Hematopoietic multipotent progenitor cell treated with erythropoietin and hydrocortisone succinate and interleukin-3 and kit ligand, for 15 days (in vitro differentiated cells): ENCODE measurements at places on chromosomes 16 and 17.

- DNase-seq: no peak
Observed at GRCh38 chr17:18235743-18236256, 10.4 kb downstream of the LLGL1 start.

DNA sequence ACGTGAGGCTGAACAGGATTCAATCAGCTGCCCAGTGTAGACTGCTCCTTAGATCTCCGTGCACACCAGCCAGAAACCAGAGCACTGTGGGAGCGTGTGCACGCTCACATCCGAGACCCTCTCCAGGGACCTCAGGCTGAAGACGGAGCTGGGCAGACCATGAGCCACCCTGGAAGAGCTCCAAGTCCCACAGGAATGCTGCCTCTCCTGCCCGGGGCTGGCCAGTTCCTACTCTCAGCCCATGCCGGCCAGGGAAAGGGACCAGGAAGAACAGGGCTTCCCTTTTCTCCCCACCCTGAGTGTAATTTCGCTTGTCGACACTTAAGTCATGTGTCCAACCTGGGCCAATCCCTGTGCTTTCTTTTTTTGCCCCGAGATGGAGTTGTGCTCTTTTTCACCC, 6.9 kb downstream of the ALYREF start:
- no peak for DNase-seq

DNA sequence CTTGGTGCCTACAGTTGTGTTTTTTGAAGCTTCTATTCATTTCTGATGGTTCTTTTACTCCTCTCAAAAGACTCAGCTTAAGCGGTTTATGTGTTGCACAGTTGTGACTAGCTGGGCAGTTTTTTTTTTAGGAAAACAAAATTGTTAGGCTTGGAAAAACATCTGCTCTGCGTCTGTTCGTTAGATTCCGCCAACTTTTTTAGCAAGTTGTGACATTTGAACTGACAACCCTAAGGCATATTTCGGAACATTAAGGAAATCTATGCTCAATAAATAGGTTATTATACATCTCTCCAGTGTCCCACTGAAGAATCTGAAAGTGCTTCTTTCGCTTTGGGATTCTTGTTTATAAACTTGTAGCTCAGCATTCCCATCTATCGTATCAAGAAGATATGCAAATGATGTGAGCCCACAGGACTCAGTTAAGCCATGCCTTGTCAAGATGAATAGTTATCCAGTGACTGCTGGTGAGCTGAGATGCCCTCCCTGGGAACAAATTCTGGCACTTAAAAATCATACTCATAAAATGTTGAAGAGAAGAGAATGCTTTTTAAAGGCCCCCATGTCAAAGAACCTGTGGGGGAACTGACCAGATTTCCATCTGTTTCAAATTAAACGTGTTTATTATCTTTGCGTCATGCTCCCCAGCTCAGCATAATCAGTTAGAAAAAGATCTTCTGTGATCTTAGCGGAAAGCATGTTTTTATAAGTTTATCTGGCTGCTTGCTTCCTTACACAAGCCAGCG, 109.0 kb upstream of the FAM20A start:
- no peak for DNase-seq

- no peak for DNase-seq
Observed at GRCh38 chr16:88130016-88130415, 178.8 kb downstream of the BANP start.

DNA sequence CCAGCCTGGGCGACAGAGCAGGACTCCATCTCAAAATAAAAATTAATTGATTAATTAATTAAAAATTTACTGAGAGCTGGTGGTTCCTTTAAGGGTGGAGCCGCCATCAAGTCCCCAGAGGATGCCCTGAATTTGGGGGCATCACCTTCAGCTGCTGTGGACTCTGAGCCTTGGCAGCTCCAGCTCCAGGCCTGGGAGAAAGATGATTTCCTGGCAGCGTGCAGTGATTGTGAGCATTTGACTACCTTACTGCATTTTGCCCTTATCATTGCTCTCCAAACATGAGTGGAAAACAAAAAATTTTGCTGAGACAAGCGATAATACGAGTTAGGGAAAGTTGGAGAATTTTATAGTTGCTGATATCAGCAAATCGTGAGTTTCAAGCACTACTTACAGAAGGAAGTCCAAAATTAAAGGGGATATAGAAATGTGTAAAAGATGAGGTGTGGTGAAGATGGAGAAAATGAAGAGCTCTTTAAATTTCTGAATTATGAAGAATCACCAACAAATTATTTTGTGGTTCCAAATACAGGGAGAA, 2.6 kb upstream of the ITGAD start:
- DNase-seq: no peak

GRCh38 chr17:55398689-55399088, 22.9 kb downstream of the MMD start:
- no peak for DNase-seq

DNA sequence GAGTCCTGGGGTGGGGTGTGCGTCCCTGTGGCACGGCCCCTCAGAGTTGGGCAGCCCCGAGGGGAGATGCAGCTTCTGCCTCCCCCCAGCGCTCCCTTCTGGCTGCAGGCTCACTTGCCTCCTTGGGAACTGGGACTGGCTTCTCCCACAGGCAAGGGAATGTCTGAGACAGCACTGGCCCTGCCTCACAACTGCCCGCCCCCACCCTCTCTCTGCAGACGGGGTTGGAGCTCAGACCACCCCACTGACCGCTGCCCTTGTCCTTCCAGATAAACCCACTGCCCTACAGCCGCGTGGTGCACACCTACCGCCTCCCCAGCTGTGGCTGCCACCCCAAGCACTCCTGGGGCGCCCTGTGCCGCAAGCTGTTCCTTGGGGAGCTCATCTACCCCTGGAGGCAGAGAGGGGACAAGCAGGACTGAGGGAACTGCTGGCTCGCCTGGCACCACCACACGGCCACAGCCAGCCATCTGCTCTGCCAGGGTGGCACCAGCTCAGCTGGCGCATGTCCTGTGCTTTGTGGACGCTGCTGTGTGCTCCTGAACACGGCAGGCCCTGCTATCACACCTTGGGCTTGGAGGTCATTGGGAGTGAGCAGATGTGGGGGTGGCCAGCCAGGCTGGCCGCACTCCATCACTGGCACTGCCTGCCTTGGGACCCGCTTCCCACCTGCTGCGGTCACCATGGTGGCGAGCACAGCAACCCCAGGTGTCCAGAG, 7.1 kb upstream of the RAB40C start:
- DNase-seq: no peak

- DNase-seq: no peak
Observed at GRCh38 chr17:69853541-69854224, 221.3 kb upstream of the KCNJ16 start.

DNA sequence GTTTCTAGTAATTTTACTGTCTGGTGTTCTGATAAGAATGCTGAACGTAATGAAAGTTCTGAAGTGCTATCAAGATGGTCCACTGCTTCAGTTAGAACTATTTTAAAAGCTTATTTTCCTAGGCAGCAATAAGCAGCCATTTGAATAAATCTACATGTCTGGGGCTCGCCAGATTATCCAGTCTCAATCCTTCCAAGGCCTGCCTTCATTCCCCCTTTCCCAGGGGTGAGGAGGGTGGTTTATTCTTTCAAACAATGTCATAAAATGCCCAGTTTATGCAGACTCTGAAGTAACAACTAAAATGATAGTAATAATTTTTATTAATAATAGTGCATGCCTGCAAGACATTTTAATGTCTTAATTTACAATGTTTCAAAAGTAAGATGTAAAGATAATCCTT, 2.4 kb downstream of the CDH11 start:
- DNase-seq: no peak

- DNase-seq: no peak
Observed at GRCh38 chr17:34654276-34654880, 75.0 kb downstream of the TMEM132E start.

DNA sequence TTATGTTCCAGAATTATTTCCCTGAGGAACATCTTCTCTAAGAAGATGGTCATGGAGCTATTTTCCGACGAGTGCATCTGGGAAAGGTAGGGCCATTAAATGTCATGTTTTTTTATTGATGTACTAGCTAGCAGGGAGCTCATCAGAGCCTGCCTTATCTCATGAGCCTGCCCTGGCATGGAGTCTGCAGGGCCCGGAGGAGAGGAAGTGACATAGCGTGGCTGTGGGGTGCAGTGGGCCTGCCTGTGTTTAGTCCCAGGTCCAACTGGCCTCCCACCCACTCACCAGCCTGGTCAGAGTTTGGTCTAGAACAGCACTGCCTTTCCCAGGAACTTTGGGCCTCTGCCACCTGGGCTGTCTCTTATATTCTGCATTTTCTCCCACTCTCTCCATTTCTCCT, 389.8 kb downstream of the SNX29 start:
- no peak for DNase-seq

- DNase-seq: no peak
Observed at GRCh38 chr16:68070249-68070730, 14.9 kb upstream of the NFATC3 start.

GRCh38 chr17:55694286-55694910, 28.3 kb downstream of the TMEM100 start:
- DNase-seq: no peak

- no peak for DNase-seq
Observed at GRCh38 chr16:81804134-81804610, 25.1 kb downstream of the PLCG2 start.

GRCh38 chr17:70017112-70017511, 57.9 kb upstream of the KCNJ16 start:
- no peak for DNase-seq

- no peak for DNase-seq
Observed at GRCh38 chr17:81492706-81493105, 19.9 kb downstream of the ACTG1 start.

- DNase-seq: no peak
Observed at GRCh38 chr16:67664871-67665270, 1.7 kb downstream of the ENKD1 start.

GRCh38 chr16:65756163-65756562, 610.3 kb upstream of the CDH5 start:
- no peak for DNase-seq

DNA sequence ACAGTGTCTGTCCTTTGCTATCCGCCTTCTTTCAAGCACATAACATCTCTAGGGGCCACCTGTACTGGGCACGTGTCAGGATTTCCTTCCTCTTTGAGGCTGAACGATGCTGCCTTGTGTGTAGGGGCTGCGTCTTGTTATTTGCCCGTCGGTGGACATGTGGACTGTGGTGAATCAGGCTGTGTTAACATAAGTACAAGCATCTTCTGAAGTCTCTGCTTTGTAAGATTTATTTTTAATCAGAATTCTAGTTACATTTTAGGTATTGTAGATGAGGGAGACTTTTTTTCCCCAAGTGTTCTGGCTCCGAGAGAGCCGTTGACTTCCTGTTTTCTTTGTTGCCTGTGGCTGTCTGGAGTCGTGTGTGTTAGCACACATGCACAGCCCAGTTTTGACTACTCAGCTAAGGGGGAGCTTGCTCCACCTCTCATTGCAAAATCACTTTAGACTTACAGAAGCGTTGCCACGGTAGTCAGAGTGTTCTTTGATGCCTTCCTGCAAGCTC, 26.1 kb downstream of the SPG7 start:
- DNase-seq: no peak

DNA sequence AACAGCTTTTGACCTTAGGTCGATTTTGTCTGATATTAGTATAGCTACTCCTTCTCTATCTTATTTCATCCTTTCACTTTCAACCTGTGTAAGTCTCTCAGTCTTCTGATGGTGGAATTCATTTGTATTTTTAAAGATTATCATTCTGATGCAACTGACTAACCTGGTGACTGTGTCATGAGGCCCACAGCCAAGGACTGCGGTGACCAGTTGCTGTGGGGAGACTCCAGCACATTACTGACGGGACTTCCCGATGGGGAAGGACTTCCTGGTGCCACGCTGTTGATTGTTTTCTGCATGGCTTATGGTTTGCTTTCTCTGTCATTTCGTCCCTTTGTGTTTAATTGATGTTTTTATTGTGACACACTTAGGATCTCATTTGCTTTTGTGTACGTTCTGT, 34.2 kb downstream of the RMI2 start:
- no peak for DNase-seq

- no peak for DNase-seq
Observed at GRCh38 chr17:43861960-43862359, 15.0 kb downstream of the CD300LG start.

- no peak for DNase-seq
Observed at GRCh38 chr16:1635070-1635469, 22.9 kb downstream of the CRAMP1 start.

GRCh38 chr16:50838885-50839284, 97.0 kb downstream of the CYLD start:
- no peak for DNase-seq

GRCh38 chr17:68296217-68297191, 5.2 kb downstream of the ARSG start:
- DNase-seq: no peak

GRCh38 chr16:69434066-69434465, 9.6 kb downstream of the CYB5B start:
- no peak for DNase-seq

DNA sequence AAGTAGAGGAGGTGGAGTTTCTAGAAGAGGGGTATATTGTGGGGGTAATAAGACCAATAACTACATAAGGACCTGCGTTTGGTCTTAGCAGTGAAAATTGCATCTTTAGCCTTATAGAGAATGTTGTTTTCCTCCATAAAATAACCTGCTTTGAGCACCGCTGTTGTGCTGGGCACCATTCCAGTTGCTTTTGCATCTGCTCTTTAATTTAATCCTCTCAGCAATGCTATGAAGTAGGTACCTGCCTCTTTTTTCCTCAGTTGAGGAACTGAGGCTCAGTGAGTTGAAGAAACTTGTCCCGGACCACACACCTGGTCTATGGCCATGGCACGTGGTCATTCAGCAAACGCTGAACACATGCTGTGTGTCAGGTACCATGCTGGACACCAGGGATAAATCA, 238.1 kb downstream of the MSI2 start:
- DNase-seq: no peak

DNA sequence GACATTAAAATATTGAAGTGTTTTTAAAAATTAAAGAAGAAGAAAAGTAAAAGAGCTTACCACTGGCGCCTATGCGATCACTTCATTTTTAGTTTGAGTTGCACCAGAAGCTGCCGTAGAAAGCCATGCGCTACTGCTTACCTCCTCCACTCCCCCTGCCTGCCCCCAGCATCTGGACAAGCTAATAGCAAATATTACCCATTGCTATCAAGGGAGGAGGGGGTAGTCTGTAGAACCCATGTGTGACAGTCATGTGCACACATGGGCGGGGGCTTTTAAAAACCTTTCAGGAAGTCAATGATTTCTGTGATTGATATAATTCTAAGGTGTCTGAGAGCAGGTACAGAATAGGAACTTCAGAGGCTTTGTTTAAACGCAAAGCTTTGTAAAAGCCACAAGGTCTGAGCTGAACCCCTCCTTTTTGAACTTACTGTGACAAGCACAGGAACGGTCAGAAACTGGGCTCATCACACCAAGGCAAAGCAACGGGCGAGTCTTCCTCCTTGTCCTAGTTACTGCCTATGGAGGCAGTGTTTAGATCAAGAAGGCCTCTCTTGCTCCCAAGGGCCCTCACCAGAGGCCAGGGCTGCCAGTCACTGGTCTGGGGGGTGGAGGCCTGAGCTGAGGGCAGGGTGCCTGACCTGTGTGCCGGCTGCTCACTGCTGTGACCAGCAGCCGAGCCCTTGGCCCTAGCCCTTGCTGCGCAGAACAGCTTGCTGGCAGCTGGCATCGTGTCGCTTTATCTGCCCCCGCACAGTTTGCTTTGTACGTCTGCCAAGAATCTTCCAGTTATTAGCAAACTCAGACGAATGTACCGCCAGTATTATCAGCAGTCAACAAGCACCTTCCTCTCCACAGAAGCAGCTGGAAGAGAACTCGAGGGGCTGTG, 15.0 kb downstream of the GINS2 start:
- DNase-seq: peak; percentile 96

- no peak for DNase-seq
Observed at GRCh38 chr17:72887322-72887721, 205.2 kb downstream of the SLC39A11 start.
